GM04503 (cell line): ENCODE measurements at places on chromosomes 12 and 14.

GRCh38 chr14:22836301-22837113 is at the start of gene MMP14:
MMP14 (plus strand) TSS chr14:22836585; CDS start chr14:22836818, 233 bp downstream.
- DNase-seq: peak; percentile 76

- peak; percentile 50 for DNase-seq
Measured at GRCh38 chr12:115660211-115660805, 617.2 kb downstream of the MED13L start.

GRCh38 chr12:121441555-121441954 is 41.6 kb downstream of the RNF34 start:
- DNase-seq: no peak

- DNase-seq: no peak
Measured at GRCh38 chr14:64935508-64935907, 7.0 kb downstream of the GPX2 start.

- no peak for DNase-seq
Measured at GRCh38 chr12:7130701-7131501, 730 bp downstream of the CLSTN3 start.

DNA sequence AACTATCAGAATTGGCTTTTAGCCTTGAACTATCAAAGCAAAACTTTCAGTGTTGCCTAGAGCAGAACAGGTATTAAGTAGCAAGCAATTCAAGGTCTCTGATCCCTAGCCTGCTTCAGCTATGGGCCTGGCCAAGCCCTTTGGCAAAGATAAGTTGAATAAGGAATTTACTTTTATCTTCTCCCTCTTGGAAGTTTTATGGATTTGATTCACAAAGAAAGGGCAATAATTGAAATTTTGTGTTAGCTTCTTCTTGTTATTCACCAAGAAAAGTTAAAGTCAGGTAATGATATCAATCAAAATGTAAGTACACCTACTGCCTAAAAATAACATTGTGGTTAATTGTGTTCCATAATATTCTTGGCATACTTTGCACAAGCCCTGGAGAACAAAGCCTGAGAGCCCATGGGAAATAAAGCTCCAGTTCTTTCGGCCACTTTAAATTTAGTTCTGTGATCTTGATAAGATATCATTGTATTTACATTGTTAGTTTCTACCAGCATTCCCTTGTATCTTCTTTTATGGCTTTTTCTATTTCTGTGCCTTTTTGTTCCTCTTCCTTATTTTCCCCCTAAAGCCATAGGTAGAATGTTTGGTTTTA is 158.0 kb downstream of the RAD51B start:
- no peak for DNase-seq

- no peak for DNase-seq
Measured at GRCh38 chr14:33596211-33597080, 354.4 kb downstream of the EGLN3 start.
